ENCODE measurements at places on chromosomes 16 and 17. TPM values are rescaled to one million over a fixed set of nuclear protein-coding genes. Genes with fewer than 3 reads are reported as not detected.

The ERAL1 gene
- total RNA-seq: 53.5 TPM

DNA sequence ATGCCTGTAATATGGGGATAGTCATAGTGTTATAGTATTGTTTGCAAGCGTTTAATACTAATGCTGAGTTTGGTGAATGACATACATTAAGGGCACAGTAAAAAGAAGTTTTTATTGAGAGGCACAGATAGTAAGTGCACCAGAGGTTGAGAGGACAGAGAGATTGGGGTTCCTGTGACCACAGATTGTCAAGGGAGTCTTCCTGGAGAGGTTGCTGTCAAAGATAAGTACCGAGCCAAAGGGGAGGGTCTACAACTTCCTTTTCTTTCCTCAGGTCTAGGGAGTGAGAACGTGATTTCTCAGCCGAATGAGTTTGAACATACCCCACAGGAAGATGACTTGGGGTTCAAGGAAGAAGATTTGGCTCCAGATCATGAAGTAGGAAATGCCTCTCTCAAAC is 1.8 kb downstream of the ZNF48 start:
- DNase-seq: no peak

The FOXN1 gene
- not detected for total RNA-seq

- no peak for DNase-seq
Measured at GRCh38 chr17:17566896-17567513, 24.5 kb downstream of the PEMT start.

The FSCN2 gene
- 1.6 TPM for total RNA-seq

DNA sequence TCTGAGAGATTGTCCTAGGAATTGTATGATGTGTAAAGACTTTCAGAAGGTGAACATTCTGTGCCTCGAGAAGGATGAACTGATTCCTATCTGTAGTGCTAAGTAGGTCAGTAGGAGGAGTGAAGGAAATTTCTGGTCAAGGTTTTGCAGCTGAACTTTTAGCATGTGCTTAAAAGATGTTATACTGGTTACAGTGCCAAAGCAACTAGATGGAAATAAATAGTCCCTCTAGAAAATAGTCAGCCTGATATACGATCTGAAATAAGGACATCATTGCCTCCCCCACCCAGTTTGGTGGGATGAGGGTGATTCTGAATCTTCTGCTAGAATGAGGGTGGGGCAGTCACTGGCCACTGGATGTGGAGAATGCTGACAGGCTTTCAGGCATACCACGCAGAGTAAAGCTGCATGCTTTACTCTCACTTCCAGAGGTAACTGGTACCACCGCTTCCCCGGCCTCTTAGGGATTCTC is 57.2 kb upstream of the VPS4A start:
- no peak for DNase-seq

The DOK4 gene
- 21.9 TPM for total RNA-seq

The GPT2 gene
- total RNA-seq: 19.8 TPM

The ZNF594 gene
- 3.7 TPM for total RNA-seq

GRCh38 chr17:79497777-79498348 is 113.0 kb downstream of the RBFOX3 start:
- no peak for DNase-seq

GRCh38 chr17:67105213-67105612 is 60.9 kb downstream of the CACNG1 start:
- no peak for DNase-seq

DNA sequence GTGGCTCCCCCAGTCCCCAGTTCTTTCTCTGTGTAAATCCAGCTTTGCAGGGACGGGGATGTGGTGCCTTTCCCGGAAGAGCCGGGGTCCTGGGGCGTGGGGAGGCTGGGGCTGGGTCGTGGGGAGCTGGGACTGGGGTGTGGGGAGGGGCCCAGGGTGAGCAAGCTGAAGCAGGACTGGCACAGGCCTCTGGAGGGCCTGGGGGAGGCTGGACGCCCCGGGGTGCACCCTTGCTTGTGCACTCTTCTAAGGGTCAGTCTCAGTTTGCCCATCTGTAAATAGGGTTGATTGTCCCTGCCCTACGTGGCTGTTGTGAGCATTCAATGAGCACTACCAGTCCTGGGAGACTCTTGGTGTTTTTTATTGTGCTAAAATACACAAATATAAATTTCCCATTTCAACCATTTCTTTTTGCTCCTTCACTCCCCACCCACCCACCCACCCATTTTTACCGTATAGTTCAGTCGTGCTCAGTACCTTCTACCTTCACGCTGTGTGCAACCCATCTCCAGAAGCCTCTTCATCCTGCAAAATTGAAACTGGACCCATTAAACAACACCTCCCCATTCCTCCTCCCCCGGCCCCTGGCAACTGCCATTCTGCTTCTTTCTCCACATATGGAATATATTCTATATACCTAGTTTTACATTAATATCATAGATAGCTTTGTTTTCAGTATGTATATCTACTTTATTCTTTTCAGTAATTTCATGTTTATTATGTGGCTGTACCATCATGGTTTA is 7.8 kb upstream of the TBC1D3B start:
- DNase-seq: no peak

DNA sequence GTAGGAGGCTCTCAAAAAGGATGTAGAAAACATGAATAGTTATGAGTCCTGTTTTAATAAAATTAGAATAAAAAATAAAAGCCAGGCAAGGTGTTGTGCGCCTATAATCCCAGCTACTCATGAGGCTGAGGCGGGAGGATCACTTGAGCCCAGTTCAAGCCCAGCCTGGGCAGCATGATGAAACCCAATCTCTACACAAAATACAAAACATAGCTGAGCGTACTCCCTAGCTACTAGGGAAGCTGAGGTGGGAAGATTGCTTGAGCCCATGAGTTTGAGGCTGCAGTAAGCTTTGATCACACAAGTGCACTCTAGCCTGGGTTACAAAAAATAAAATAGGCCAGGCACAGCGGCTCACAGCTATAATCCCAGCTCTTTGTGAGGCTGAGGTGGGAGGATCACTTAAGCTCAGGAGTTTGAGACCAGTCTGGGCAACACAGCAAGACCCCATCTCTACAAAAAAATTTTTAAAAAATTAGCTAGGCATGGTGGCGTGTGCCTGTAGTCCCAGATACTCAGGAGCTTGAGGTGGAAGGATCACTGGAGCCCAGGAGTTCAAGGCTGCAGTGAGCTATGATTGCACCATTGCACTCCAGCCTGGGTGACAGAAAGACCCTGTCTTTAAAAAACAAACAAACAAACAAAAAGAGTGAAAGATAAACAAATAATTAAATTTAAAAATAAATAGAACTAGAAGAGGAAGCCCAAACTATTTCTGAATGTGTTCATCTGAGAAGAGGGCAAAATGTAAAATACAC is 17.2 kb upstream of the PRM1 start:
- no peak for DNase-seq

The NXN gene
- 61.6 TPM for total RNA-seq

The GNG13 gene
- not detected for total RNA-seq

DNA sequence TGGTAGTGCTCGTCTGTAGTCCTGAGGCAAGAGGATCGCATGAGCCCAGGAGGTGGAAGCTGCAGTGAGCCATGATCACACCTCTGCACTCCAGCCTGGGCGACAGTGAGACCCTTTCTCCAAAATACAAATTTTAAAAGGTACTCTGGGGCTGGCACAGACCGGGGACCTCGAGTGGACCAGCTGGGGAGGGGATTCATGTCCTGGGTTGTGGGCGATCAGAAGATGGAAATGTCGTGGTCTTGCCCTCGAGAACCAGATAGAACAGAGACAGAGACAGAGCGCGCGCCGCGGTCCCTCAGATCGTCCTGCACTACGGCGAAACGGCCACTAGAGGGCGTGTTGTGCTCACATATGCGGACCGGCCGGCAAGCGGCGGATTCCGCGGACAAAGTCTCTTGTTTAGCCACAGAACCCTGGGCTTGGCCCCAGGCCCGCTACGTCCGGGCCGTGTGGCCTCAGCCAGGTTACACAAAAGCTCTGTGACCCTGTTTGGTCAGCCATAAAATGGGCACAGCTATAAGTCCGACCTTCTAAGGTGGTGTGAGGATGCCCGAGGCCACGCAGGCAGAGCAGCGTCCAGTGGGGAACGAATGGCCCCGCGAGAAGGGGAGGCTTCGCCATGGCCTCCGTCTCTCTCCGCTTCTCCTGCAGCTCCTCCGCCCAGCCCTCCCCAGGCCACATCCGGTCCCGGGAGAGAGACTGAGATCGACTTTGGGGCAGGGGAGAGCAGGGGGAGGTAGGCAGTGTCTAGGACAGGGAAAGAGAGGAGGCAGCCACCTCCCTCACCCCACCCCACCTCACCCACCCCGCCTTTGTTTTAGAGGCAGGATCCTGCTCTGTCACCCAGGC is 14.6 kb upstream of the SBK1 start:
- peak; percentile 77 for DNase-seq

GRCh38 chr17:65559804-65560627 is 1.4 kb downstream of the AXIN2 start:
- no peak for DNase-seq

The ARHGAP23 gene
- total RNA-seq: 2.3 TPM

GRCh38 chr17:28513476-28513875 is 7.3 kb downstream of the FOXN1 start:
- DNase-seq: no peak

The GPR142 gene
- not detected for total RNA-seq

DNA sequence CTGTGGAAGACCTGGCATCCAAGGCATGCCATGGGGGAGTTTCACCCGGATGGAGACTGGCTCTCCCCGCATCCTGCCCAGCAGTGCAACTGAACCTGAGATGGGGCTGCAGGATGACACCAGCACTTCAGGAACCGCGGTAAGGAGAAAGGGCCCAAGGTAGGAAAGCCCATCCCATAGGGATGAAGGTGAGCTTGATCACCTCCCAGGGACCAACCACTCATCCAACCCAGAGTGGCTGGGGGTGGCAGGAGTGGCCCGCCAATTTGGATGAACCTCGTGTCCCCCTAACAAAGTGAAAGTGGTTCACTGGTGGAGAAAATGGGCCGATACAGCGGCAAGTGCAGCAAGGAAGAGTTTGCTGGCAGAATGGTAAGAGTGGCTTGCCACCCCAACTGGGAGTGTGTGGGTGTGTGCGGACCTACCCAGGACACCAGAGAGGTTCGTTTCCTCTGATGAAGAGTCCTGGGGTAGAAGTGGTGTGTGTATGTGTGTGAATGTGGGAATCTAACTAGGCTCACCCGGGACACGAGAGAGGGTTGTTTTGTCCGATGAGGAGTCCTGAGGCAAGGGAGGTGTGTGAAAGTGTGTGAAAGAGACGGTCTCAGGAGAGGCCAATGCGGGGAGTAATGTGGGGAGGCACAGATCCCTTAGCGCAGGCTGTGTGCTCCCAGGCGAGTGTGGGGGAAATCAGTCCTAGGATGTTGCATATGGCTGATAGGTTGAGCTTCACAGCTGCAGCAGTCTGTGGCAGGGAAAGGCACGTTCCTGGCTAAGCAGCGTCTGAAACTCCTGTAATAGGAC is 22.6 kb downstream of the ACSM1 start:
- DNase-seq: no peak

The PPY gene
- total RNA-seq: not detected

DNA sequence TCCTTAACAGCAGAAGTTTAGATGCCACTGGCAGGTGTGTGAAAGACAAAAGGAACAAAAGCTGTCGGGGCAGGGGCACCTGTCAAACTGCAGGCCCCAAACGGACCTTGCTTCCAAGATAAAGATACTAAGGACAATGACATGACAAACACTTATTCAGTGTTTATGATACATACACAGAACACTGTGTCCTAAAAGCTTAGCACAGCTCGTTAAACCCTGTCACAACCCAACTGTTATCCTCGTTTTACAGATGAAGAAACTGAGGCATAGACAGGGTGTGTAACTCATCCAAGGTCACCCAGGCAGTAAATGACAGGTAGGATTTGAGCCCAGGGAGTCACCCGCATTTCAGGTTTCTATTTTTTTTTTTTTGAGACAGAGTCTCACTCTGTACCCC is 9.6 kb downstream of the SDK2 start:
- no peak for DNase-seq

GRCh38 chr16:11626657-11627291 is 40.1 kb upstream of the LITAF start:
- no peak for DNase-seq

GRCh38 chr16:30382111-30382881 is at the start of gene SEPTIN1:
Gene SEPTIN1, minus strand, starts transcription at chr16:30382561. Its CDS starts 19 bp downstream, at chr16:30382542.
- DNase-seq: no peak

The CFAP97D1 gene
- not detected for total RNA-seq

DNA sequence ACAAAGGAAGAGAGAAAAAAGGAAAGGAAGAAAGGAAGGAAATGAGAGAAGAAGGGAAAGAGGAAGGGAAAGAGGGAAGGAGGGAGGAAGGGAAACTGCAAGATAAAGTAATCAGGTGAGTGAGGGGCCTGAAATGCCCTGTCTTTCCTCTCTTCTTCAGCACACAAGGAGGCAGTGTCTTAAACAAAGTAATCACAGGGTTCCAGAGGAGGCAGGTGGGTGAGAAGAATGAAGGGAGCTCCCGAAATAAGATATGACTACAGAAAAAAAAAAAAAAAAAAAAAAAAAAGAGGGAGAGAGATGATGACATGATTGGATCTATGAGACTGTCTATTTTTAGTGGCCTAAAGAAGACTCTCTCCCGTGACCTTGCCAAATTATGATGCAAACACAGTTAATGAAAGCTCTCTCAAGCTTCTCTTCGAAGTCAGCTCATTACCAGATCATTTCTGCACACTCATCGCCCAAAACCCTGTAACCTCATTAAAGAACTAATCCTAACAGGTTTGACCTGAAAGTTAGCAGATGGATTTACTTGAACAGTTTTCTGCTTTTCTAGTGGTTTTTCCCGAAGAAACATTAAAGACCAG is 53.6 kb downstream of the CDH11 start:
- no peak for DNase-seq

DNA sequence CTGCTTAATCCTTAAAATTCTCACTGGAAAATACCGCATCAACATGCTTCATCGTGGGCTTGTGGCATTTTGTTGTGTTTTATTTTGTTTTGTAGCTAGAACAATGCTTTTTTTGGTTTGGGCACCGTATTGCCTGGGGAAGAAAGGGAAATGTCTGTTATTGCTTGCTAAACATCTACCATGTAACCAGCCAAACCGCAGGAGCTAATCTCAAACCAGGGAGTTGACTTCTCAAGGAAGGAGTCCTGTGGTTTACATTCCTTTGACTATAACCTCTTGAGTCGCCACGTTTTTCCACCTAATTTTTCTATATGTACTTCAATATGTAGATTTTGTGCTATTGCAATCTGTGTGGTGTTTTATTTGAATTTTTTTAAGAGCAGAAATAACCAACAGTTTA is 593.5 kb upstream of the SOX9 start:
- DNase-seq: no peak

The AOC3 gene
- 0.17 TPM for total RNA-seq

DNA sequence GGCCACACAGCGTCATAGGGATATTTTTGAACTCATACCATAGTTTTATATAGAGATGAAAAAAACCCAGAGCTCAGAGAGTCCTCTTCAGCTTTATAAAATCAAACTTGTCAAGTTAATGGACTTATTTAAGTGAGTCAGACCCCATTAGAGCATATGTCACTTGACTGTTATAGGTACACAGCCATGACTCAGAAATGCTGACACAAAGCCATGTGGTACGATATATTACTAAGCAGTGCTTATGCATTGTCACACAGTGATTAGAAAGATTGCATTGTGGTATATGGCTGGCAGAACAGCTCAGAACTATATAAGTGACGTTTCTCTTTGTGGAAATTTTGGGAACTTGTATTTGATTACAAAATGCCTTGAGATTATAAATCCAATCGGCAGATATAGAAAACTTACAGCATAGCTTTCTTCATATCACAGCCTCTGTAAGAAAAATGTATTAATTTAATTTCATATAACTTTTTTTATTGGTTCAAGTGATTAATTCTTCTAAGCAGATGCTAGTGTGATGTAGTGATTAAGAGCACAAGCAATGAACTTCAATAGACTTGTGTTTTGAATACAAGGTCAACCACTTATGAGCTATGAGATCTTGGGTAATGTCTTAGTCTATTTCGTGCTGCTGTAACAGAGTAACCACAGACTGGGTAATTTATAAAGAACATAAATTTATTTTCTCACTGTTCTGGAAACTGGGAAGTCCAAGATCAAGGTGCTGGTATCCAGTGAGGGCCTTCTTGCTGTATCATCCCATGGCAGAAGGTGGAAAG is 25.8 kb upstream of the GINS3 start:
- DNase-seq: peak; percentile 70

Data from Caki2 (cell line).